ENCODE measurements at places on chromosomes 6 and 20.

DNA sequence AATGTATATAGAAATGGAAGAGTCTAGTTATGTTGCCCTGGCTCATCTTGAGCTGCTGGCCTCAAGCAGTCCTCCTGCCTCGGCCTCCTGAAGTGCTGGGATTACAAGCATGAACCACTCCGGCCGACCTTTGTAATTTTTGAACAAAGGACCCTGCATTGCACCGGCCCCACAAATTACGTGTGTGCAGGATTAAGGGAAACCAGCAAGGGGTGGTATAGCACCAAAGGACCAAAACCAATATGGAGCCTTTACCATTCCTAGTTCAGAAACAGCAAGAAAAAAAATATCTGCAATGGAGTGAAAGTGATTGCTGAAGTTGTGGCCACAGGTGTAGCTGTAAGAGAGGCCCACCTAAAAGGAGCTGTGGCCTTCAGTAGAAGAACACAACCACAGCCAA is 8.2 kb upstream of the TRERF1 start:
- no peak for DNase-seq

- DNase-seq, result no peak
These were observed 1.7 kb downstream of the SNX21 start for GRCh38 chr20:45835329-45835765.

DNA sequence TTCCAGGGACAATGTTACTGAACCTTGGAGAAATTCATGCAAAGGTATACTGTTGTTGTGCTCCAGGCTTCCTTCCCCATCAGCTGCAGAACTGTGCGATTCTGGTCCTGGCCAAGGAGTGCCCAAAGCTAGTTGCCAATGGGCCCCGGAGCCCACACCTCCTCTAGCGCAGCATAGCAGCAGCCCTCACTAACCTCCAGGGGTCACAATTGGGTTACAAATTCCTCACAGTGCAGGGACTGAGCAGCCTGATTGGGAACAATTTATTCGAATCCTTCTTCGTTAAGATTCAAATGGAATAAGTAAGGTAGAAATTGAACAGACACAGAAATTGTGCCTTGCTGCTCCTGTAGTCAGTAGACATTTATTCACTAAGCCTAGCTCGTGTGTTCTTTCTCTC is 284.9 kb downstream of the PRKN start:
- DNase-seq, result no peak

GRCh38 chr6:135281964-135282363 is 100.9 kb downstream of the MYB start:
- no peak for DNase-seq
